ENCODE measurements at places on chromosomes 7 and 10.

- DNase-seq: no peak
Measured at GRCh38 chr7:4068286-4068685, 613.8 kb upstream of the FOXK1 start.

DNA sequence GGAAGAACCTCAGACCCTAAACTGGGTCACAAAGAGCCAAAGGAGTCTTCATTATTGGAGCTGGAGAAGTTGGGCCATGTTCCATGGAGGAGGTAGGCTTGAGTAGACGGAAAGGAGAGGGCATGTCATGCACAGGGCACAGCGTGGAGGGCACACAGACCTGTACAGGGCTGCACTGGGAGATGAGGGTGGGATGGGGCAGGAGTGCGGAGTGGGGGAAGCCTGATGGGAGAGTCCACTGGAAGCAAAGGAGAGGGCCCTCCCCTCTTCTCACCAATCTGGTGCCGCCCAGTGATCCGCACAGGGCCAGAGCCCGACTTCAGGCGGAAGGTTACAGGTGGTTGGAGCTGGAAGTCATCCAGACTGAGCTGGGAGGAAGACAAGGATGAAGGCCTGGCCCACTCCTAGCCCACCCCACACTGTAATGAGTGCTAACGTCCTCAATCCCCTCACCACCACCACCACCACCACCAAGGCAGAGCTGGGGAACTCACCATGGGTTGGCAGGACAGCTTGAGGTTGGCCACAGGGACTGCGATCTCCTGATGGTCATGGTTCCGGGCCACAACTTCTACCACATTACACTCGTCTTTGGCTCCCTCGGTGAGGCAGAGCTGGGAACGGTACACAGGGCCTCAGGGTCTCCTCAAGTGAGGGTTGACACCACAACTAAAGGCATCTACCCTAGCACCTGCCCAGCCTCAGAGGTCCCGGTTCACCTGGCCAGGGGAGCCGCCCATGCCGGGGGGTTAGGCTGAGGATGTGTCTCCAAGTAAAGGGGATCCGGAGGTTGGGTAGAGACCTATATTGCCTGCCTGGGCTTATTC lies 1.0 kb downstream of the NPM3 start:
- DNase-seq: no peak

DNA sequence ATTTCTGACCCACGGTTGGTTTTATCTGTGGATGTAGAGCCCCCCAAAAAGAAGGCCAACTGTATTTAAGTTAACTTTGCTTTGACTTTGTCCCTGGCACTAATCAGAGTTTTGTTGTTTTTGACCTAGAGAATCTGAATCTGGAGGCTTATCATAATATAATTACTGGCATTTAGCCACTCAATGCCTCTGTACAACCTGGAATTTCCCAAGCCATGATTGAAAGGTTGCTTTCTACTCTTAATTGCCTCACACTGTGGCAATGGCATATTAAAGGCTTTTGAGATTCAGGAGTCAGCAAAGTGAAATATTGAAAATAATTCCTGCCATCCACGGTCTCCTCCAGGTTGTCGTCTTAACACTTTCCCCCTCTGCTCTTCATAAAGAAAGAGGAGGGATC lies 205.2 kb upstream of the GHITM start:
- DNase-seq: no peak

DNA sequence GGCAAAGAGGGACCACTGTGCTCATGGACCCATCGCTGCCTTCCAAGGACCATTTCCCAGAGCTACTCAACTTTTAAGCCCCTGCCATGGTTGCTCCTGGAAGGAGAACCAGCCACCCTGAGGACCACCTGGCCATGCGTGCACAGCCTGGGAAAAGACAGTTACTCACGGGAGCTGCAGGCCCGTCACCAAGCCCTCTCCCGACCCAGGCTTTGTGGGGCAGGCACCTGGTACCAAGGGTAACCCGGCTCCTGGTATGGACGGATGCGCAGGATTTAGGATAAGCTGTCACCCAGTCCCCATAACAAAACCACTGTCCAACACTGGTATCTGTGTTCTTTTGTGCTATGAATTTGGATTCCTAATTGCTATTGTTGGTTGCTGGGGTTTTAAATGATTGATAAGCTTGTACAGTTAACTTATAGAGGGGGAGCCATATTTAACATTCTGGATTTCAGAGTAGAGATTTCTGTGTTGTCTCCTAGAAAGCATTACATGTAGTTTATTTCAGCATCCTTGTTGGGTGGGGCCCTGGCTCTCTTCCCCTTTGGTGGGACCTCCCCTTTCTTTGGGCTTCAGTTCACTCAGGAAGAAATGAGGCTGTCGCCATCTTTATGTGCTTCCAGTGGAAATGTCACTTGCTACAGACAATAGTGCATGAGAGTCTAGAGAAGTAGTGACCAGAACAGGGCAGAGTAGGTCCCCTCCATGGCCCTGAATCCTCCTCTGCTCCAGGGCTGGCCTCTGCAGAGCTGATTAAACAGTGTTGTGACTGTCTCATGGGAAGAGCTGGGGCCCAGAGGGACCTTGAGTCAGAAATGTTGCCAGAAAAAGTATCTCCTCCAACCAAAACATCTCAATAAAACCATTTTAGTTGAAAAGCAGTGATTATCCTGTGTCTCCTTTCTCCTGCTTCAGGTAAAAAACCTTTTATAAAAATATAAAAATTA lies 19.4 kb downstream of the LAT2 start:
- DNase-seq: no peak

DNA sequence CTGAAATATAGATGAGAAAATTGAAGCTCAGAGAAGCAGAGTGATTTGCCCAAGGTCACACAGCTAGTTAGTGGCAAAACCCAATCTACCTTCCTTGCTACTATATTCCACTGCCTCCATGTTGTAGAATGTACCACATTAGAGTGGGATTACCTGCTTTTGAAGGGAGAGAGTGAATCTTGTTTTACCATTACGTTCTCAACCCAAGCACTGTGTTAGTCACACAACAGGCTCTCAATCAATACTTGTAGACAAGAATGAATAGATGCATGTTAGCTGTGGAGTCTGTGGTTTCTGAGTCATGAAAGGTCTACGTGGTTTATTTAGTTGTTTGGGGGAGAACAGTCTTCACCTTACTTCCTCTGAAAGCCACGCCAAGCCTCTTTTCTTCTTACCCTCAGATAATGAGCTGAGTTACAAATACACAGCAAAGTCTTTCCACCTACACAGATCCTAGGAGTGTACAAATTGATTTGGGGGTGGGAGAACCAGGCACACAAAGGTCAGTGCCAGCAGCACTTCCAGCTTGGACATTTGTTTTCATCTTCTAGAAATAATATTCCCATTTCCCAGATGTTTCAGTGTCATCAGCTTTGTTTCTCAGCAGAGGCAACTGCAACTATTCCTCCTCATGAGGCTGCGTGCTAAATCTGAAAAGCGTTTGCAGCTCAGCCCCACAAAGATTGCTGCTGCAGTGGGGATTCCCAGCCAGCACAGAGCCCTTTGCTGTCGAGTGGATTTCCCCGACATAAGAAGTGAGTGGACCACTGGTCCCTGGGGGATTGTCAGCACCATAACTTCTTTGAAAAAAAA lies 71.5 kb upstream of the ADO start:
- peak; percentile 31 for DNase-seq

DNA sequence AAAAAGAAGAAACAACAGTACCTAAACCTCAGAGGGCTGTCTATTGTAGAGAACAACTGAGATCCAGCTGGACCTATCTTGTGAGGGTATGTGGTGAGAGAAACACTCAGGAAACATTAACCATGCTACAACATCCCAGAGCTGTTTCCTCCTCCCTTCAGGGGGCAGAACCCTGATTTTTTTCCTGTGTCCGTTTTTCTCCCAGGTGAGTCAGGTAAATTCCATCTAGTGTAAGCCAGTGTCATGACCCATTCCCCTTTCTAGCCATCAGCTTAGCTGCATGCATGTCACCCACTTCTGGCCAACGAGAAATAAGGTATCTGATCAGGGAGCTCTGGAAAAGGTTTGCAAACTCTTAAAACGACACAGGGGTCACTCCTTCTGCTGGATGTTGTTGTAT lies 103.8 kb downstream of the DNMBP start:
- no peak for DNase-seq

- no peak for DNase-seq
Measured at GRCh38 chr10:22649390-22649841, 65.0 kb downstream of the PIP4K2A start.

- DNase-seq: no peak
Measured at GRCh38 chr7:39360038-39360437, 206.2 kb upstream of the YAE1 start.

- no peak for DNase-seq
Measured at GRCh38 chr10:85100495-85100894, 772.1 kb downstream of the CCSER2 start.

GRCh38 chr10:75286901-75287300 lies 51.1 kb upstream of the COMTD1 start:
- no peak for DNase-seq
